ENCODE measurements at places on chromosomes 4 and X. TPM values are rescaled to one million over a fixed set of nuclear protein-coding genes. Genes with fewer than 3 reads are reported as not detected.

DNA sequence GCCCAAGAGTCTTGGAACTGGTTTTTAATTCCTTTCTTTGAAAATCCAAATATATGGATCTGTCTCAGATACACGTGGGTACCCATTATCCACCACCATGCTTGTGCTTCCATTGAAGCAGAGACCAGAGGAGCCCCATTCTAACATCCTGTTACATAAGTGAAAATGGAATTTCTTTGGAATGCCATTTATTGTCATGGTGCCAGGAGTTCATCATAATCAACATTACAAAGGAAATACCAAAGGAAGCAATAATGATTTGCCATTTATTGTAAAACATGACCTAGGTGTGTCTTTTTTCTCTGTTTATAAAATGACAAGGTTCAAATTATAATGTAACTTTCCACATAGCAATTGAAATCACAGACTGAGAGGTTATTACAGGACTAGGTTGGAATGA lies 61.7 kb downstream of the PALLD start:
- no peak overlapping the region for H3K4me3 ChIP-seq
- H3K4me1 ChIP-seq, result no peaks in the 10 kb centered on the region
- peaks cover 13% of the 10 kb centered on the region for H3K27me3 ChIP-seq
- H3K36me3 ChIP-seq, result no peaks in the 10 kb centered on the region
- no peak overlapping the region for H3K27ac ChIP-seq
- DNase-seq, result no peak

GRCh38 chr4:188606635-188607034 lies 467.4 kb downstream of the TRIML1 start:
- H3K4me1 ChIP-seq, result no peaks in the 10 kb centered on the region
- no peak overlapping the region for H3K27ac ChIP-seq
- H3K27me3 ChIP-seq, result no peaks in the 10 kb centered on the region
- DNase-seq, result no peak
- H3K4me3 ChIP-seq, result no peak overlapping the region

- no peaks in the 10 kb centered on the region for H3K4me1 ChIP-seq
- no peak for DNase-seq
- no peaks in the 10 kb centered on the region for H3K36me3 ChIP-seq
Measured at GRCh38 chrX:93985344-93986307, 311.6 kb downstream of the FAM133A start.

- H3K27me3 ChIP-seq, result peaks cover 2% of the 10 kb centered on the region
- H3K27ac ChIP-seq, result no peak overlapping the region
- no peaks in the 10 kb centered on the region for H3K36me3 ChIP-seq
- H3K4me1 ChIP-seq, result no peaks in the 10 kb centered on the region
- no peak for DNase-seq
Measured at GRCh38 chrX:31523884-31524536, 452.2 kb upstream of the FTHL17 start.

GRCh38 chrX:118726887-118727685 lies at the start of gene IL13RA1:
IL13RA1 (plus strand) TSS chrX:118727606; CDS start chrX:118727639, 33 bp downstream.
- no peak within 1 kb of the TSS for H3K27ac ChIP-seq
- peak; percentile 46 for DNase-seq
- H3K36me3 ChIP-seq, result no peaks in the 10 kb centered on the region
- peak within 1 kb of the TSS; percentile 47 for H3K4me3 ChIP-seq

DNA sequence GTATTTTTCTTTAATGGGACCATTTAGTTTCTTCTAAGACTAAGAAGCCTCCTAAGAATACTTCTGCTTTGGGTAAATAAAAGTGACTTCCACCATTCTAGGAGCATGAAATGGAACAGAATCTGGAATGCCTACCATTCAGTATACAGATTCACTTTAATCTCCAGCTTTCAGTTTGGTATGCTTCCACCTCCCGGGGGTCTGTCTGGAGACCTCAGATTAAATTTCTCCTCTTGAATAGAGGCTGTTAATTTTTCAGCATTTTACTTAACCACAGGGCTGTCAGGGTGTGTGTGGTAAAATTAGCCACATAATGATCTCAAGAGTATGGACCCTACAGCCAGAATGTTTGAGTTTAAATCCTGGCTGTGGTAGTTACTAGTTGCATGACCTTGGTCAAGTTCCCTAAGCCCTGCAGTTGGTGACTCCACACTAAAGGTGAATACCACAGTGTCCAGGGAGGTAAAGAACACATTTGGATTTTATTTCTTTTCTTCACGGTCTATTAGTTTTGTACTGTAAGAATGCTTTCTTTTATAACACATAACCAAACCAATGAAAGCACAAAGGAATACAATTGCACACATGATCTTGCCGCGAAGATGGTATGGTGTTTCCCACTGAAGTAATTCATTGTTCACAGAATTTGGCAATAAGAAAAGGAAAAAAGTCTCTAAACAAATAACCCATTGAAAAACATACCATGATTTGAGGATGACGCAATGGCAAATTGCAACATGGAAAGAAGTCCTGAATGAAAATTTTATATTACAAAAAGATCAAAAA lies 37.3 kb upstream of the TRIM2 start:
- no peak overlapping the region for H3K4me3 ChIP-seq
- no peaks in the 10 kb centered on the region for H3K36me3 ChIP-seq
- no peak overlapping the region for H3K27ac ChIP-seq
- no peak for DNase-seq

DNA sequence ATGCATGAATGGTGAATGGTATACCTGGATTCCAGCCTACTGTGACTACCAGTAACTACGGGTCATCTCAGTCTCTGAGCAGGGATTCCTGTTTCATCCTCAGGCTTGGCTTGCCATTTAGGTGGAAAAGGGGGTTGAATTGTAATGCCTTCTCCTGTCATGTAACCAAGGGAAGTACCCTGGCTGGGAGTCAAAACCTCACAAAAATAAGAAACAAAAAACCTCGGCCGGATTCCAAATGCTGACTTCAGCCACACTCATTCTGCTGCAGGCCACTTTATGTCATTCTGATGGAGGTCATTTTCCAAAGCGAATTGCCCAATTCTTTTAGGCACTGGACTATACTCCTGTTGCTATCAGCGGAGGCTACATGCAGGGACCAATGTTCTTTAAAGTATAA lies 324.7 kb downstream of the LDB2 start:
- no peaks in the 10 kb centered on the region for H3K27me3 ChIP-seq
- no peaks in the 10 kb centered on the region for H3K36me3 ChIP-seq
- H3K27ac ChIP-seq, result no peak overlapping the region

GRCh38 chr4:25881193-25881592 lies 18.4 kb upstream of the SEL1L3 start:
- no peak overlapping the region for H3K4me3 ChIP-seq
- peaks cover 7% of the 10 kb centered on the region for H3K27me3 ChIP-seq
- no peaks in the 10 kb centered on the region for H3K36me3 ChIP-seq
- no peak overlapping the region for H3K27ac ChIP-seq
- no peak for DNase-seq
- H3K4me1 ChIP-seq, result no peaks in the 10 kb centered on the region

- H3K27ac ChIP-seq, result no peak overlapping the region
- peaks cover 8% of the 10 kb centered on the region for H3K27me3 ChIP-seq
- no peak for DNase-seq
Measured at GRCh38 chr4:120445186-120445585, 378.5 kb upstream of the MAD2L1 start.

DNA sequence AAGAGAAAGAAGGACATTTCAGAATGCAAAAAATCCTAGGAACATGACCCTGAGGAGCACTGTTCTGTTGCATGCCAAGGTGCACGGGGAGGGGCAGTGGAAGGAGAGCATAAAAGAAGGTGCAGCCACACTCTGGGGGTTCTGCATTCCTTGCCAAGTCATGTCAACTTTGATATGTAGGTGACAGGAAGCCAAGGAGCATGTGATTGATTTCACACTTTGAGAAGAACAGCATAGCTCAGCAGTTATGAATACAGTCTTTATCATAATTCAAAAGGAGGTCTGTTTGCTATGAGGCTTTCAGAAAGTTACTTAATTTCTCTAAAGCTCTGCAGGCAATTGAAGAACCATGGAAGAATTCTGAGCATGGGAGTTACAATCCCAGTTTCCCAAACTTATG lies 50.6 kb downstream of the SCFD2 start:
- H3K4me3 ChIP-seq, result no peak overlapping the region
- peaks cover 17% of the 10 kb centered on the region for H3K4me1 ChIP-seq
- no peak for DNase-seq
- H3K36me3 ChIP-seq, result peaks cover 18% of the 10 kb centered on the region
- H3K27ac ChIP-seq, result no peak overlapping the region

DNA sequence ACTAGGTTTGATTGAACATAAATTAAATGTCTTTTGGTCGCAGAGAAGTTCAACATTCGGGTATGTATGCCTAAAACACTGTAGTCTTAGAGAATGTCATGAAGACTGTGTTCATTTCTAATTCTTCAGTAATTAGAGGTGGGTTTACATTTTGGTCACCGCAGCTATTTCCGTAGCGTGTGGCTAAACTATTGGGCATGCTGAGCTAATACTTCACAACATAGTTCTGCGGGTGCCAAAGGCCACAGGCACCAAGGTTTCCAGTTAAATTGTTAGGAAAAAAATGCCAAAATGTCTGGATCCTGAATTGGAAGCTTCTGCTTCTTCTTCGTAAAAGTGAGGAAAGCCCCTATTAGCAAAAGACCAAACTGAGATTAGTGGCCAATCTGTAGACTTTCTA lies 25.1 kb downstream of the SMIM31 start:
- no peak for DNase-seq
- H3K27me3 ChIP-seq, result no peaks in the 10 kb centered on the region
- H3K4me1 ChIP-seq, result no peaks in the 10 kb centered on the region
- no peaks in the 10 kb centered on the region for H3K36me3 ChIP-seq
- H3K27ac ChIP-seq, result no peak overlapping the region

DNA sequence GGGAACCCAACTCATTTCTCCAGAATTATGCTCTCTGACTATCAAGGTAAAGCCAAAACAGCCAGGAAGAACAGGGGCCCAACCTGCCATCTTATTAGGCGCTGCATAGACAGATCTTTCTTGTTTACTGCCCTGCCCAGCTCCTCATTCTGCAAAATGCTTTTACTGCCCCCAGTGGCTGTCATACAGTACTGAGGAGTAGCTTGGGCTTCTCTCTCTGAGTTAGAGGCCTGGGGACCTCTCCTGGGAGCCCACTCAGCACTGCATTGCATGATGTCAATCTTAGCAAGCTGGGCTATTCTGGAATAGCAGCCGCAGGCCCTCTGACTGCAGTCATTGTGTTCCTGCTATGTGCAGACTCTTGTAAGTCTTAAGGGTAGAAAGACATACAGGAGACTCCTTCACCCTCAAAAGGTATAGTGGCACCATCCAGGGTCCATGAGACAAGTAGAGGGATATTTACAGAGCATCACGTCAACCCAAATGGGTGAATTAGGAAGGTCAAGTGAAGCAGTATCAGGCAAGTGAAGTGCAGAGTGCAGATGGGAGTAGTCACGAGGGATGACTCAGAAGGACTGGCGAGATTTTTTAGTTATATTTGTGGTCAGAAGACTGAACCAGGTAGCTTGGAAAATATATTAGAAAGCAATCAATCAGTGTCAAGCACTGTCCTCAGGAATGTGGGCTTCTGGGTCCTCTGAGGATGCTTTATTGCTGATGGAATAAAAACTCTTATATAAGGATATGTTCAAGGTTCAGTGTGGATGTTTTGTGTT lies 294.1 kb upstream of the SFRP2 start:
- H3K27me3 ChIP-seq, result peaks cover 10% of the 10 kb centered on the region
- no peak overlapping the region for H3K27ac ChIP-seq
- no peak overlapping the region for H3K4me3 ChIP-seq
- H3K4me1 ChIP-seq, result no peaks in the 10 kb centered on the region

DNA sequence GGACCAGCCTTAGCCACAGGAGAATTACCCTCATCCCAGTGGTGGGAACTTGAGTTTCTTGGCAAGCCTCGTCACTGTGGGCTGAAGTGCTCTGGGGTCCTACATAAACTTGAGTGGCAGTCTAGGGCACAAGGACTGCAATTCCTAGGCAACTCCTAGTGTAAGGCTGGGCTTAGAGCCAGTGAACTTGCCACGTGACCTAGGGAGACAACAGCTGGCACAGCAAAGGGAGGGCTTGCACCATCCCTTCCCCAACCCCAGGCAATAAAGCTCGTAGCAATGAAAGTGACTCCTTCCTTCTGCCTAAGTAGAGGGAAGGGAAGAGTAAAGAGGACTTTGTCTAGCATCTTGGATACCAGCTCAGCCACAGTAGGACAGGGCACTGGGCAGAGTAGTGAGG lies 81.8 kb downstream of the TEX11 start:
- no peaks in the 10 kb centered on the region for H3K27me3 ChIP-seq
- H3K4me1 ChIP-seq, result no peaks in the 10 kb centered on the region

DNA sequence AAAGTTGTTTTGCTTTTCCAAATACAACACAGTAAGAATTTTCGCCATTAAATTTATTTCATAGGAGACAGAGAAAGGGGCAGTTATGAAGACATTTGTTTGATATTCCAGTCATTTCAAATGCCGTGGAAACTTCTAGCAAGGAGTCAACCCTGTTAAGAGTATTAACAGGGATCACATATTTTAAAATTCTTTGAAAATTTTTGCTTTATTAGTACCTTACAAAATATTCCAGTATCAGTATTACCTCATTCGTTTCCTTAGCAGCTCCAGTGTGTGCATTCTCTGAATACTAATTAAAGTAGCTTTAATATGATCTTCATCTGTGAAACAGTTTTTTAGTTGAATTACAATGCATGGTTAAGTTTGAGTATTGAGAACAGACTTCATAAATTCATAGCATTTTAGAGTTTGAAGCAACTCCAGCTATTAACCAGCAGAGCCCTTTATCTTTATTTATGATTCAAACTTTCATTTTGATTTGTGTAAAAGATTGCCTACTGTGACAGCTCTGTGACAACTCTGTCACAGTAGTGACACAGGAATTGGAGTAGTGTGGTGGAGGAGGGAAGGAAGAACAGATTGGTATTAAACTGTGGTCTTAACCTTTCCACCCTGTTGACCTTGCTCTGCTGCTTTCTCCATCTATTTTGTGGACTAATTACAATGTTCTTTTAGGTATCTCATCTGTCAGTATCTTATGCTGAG lies 86.3 kb downstream of the PDLIM5 start:
- peaks cover 3% of the 10 kb centered on the region for H3K4me1 ChIP-seq
- H3K27ac ChIP-seq, result no peak overlapping the region
- no peaks in the 10 kb centered on the region for H3K36me3 ChIP-seq
- no peak for DNase-seq
- H3K4me3 ChIP-seq, result no peak overlapping the region
- no peaks in the 10 kb centered on the region for H3K27me3 ChIP-seq

Gene ENPP6
- total RNA-seq, result 0.05 TPM

Gene GPR82
- total RNA-seq, result 0.05 TPM

Gene SPANXN4
- not detected for total RNA-seq

Gene ZDHHC15
- total RNA-seq, result 0.21 TPM

Gene SPANXD
- total RNA-seq, result not detected

Gene GLRA2
- total RNA-seq, result not detected

Gene PPEF2
- 0.09 TPM for total RNA-seq

Gene CDS1
- 0.21 TPM for total RNA-seq

Gene BTK
- total RNA-seq, result not detected

Gene PPARGC1A
- total RNA-seq, result not detected

Gene GABRG1
- total RNA-seq, result not detected

Gene XAGE1A
- total RNA-seq, result not detected

Measured in activated CD4-positive, alpha-beta T cell treated with anti-CD3 and anti-CD28 coated beads for 36 hours (primary cell).